Calu3 (cell line): ENCODE measurements at places on chromosomes 12 and 14. TPM values are rescaled to one million over a fixed set of nuclear protein-coding genes. Genes with fewer than 3 reads are reported as not detected.
A peak's percentile ranks its signal among the peaks of the same experiment; 100 is the strongest.

DNA sequence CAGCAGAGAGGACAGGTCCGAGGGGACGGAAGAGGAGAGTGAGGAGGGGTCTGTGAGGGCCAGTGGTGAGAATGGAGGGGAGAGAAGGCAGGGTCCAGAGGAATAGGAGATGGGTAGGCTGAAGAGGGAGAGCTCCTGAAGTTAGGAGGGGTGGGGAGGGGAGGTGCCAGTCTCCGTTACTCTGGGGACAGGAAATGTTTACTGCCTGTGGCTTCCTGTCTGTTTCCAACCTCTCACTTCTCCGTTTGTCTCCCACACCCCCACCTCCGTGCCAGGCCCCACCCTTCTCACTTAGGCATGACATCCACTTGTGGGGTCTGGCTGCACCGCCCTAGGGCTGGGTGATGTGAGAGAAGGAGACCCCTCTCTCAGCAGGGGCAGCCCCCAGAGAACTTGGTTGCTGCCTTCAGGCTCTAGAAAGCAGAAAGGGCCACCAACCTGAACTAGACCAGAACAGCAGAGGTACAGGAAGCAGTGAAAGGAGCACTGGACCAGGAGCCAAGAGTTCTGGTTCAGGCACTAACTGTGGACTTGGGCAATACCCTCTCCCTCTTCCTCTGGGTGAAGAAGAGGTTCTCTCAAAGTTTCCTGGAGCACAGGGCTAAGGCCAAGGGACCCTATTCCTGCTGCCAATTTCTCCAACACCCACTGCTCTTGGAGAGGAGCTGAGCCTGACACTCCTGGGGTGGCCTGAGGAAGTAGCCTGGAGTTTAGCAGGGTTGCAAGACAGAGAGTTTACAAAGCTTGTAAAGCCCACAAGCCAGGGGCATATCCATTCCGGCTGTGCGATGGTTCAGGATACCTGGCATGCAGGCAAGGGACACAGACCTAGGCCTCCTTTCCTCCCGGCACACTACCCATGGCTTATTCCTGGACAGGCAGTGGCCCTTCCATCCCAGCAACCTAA, 5.5 kb downstream of the ITGA5 start:
- no peak for DNase-seq

- peak; percentile 89 for DNase-seq
Measured at GRCh38 chr12:91382081-91382543, 199.5 kb upstream of the DCN start.

DNA sequence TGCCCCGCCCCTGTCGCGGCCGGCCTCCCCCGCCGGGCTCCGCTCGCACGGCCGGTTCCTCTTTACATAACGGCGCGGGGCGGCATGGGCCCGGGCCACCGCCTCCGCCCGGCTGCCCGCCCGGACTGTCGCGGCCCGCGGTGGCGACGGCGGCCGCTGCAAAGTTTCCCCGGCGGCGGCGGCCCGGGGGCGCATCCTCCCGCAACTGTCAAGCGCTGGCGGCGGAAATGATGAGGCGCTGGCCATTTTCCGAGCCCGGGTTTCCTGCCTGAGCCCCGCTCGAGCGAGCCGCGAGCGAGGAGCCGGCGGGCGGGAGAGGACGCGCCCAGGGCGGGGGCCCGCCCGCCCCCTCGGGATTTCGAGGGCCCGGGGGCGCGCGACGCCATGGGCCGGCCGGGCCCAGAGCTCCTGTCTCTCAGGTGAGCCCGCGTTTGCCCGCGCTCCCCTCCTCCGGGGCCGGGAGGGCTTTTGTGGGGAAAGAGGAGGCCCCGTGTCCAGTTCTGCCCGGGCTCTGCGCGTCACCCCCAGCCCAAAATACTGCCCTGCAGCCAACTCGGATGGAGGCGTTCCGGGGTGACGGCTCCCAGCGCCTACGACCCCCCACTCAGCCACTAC, at the start of gene SH2B3:
Gene SH2B3 (plus strand): TSS at position 65 of the 615 bp plus-strand sequence. CDS start 12,223 bp downstream, outside the sequence.
- DNase-seq: no peak

DNA sequence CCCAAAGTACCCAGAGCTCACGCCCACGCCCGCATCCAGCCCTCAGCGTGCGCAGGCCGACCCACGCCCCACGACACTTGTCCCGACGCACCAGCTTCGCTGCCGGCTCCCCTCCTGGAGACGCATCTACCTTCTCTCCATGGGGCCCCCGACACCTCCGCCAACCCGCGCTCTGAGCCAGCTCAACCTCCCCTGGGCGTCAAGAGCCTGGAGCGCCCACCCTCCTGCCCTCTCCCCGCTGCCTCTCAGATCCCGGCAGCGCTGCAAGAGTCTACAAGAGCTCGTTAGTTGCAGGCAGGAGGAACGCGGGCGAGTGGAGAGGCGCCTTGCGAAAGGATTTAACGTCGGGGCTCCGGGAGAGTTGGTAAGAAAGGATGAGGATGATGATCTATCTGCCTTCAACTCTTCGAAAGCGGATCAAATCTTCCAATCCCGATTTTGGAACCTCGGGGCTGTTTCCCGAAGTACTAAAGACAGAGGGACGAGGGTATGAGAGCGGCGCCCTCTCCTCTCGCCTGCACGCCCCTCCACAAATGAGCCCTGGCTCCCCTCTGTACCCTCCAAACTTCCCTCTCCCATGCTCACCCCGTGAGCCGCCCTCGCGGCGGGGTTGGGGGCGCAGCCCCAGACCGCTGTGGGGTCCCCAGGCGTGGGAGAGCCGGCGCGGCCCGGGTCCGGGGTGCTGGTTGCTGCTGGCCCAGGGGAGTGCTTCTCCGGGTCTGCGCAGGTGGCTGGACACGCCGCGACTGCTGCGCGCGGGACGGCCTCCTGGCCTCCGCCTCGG, 979 bp downstream of the LTBP2 start:
- DNase-seq: no peak

DNA sequence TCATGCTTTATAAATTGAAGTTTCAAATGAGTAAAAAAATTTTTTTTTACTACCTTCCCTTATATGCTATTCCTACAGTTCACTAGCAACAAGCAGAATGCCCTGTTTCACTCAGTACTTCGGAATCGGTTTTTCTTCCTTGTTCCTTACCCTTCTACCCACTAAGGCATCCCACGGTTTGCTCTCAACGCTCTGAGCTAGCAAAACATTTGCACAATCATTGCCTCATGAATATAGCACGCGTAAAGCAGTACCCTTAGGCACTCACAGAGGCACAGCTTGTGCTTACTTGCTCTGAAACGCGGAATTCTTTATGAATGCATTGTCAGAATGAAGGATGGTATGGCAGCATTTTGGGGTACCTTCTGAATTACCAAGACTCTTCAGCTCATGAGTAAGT, 45.0 kb downstream of the PPP1R13B start:
- DNase-seq: no peak

- DNase-seq: no peak
Measured at GRCh38 chr12:109418848-109419480, 58.1 kb downstream of the KCTD10 start.

GRCh38 chr12:119613319-119613936, 19.9 kb downstream of the TMEM233 start:
- DNase-seq: peak; percentile 42

DNA sequence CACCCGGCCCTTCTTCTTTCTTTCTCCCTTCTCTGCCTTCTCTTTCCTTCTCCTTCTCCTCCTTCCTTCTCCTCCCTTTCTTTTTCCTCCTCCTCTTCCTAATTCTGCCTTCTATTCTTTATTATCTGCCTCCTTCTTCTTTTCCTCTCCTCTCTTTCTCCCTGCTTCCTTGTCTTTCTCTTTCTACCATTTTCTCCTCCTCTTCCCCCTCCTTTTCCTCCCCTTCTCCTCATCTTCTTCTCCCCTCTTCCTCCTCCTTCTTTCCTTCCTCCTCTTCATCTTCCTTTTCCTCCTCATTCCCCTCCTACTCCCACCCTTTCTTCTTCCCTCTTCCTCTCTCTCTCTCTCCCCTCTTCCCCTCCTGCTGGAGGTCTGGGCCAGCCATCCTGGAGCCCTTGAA, 294.9 kb upstream of the CRY1 start:
- DNase-seq: no peak

DNA sequence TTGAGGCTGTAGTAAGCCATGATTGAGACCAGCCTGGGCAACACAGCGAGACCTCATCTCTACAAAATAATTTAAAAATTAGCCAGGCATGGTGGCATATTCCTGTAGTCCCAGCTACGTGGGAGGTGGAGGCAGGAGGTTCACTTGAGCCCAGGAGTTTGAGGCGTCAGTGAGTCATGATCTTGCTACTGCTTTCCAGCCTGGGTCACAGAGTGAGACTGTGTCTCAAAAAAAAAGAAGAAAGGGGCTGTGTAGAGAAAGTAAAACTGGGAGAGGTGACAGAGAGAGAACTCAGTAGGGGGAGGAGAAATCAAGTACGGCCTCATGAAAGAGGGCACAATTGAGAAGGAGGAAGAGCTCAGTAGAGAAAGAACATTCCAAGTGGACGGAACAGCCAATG, 12.4 kb downstream of the TECPR2 start:
- DNase-seq: no peak

- DNase-seq: no peak
Measured at GRCh38 chr12:62844915-62845314, 90.0 kb downstream of the PPM1H start.

CAPZA3 gene
- total RNA-seq: 0.34 and 0.45 TPM in 2 replicates

KRT75 gene
- not detected in 2 replicates for total RNA-seq

RTN1 gene
- not detected in 2 replicates for total RNA-seq

TSPAN19 gene
- not detected in 2 replicates for total RNA-seq

SERPINA4 gene
- 9.8 and 17.3 TPM in 2 replicates for total RNA-seq

SLC17A8 gene
- not detected in 2 replicates for total RNA-seq

MAP3K9 gene
- 23.3 and 24.3 TPM in 2 replicates for total RNA-seq

KLRK1 gene
- total RNA-seq: not detected in 2 replicates
